ENCODE measurements at places on chromosomes 2 and 18.

DNA sequence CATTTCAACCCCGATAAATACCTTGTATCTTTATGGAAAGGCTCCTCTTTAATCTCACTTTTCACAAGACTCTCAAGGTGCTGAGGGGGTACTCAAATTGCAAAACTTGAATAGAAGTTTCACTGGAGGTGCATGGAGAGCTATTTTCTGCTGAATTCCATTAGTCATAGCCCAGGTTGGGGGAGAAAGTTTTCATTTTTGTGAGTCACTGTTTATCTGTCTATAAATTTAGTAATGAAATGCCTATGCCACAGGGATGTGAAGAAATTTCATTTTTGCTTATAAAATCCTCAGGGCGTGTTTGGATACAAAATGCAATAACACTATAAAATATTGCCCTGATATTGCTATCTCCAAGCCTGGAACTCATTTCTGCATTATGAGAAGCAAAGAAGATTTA lies 346.3 kb downstream of the LRATD1 start:
- DNase-seq = no peak

- DNase-seq = no peak
Observed at GRCh38 chr18:2154278-2154677, 417.0 kb downstream of the METTL4 start.

GRCh38 chr2:233466991-233467603 lies 99.5 kb downstream of the USP40 start:
- no peak for DNase-seq

DNA sequence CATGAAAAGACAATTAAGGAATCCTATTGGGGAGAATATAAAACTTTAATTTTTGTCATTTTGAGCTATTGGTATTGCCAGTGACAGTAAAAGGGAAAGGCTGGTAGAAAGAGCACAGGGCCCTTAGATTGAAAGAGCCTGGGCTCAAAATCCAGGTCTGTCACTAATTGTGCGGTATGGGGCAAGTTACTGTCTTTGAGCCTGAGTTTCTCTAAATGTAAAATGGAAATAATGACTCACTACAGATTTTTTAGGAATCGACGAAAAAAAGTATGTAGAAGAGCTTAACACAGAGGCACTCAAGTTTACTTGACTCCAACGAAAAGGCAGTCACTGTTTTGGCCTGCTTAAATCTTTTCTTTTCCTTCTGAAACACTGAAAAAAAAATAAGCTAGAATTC lies 7.0 kb downstream of the NDUFV2 start:
- no peak for DNase-seq

GRCh38 chr18:998936-999335 lies 94.3 kb downstream of the ADCYAP1 start:
- no peak for DNase-seq

GRCh38 chr2:985317-985898 lies 34.8 kb downstream of the SNTG2 start:
- DNase-seq = no peak

DNA sequence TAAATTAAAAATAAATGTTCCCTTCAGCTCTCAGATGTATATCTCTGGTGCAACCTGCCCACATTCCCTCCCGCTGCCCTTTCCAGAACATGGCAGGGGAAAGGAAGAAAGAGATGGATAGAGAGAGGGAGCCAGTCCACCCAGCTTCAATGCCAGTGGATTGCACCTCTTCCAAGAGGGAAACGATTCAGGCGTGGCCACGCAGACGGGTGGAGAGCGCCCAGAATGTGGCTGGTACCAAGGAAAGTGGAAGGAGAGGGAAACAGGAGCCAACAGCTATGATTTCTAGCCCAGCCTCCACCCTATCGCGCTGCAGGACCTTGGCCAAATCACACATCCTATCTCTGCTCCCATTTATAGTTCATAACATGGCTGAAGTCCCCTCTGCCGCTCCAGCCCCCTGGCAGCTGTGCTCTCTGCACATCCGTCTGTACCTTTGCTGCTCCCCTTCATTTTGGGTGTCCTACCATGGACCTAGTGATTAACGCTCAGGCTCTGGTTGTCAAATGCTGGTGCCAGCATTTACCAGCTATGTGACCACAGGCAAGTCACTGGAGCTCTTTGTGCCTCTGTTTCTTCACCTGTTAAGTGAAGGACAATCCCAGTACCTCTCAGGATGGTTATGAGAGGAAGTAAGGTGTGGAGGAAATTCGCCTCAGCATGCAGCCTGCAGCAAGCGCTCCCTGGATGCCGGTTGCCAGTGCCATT lies 66.5 kb downstream of the SFXN5 start:
- DNase-seq = no peak

GRCh38 chr2:117557626-117558025 lies 256.9 kb upstream of the DDX18 start:
- DNase-seq = peak; percentile 9

DNA sequence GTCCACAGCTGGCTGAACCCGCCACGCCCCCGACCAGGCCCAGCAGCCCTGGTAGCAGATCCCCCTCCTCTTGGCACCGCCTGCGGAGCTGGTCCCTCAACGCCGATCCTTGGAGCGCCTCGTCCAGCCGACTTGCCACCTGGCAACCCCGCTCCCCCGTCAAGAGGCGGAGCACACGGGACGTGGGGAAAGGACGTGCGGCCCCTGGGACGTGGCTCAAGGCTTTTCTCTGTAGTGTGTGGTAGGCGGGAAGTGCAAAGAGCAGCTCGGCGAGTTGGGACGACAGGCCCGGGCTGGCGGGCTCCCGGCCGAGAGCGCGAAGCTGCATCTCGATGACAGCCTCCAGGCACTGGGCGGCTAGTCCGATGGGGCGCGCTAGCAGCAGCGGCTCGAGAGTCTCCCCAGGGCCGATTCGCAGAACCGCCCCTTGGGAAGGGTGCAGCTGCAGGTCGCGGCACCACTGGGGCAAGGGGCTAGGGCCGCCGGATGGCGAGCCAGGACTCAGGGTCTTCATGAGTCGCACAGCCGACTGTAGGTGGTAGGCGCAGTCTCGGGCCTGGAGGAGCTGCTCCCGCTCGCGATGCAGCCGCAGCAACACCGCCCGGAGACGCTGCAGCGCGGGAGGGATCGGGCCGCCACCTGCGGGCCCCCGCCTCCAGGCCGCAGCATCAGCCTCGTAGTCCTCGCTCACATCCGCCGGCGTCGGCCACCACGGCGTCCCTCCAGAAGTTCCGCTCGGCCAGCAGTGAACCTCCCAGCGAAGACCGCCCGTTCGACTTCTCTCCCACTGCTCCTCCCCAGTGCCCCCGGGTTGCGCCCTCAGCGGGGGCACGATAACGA lies 617 bp downstream of the CCDC142 start:
- DNase-seq = peak; percentile 86

GRCh38 chr2:71070294-71071093 lies 2.0 kb downstream of the NAGK start:
- peak; percentile 54 for DNase-seq

DNA sequence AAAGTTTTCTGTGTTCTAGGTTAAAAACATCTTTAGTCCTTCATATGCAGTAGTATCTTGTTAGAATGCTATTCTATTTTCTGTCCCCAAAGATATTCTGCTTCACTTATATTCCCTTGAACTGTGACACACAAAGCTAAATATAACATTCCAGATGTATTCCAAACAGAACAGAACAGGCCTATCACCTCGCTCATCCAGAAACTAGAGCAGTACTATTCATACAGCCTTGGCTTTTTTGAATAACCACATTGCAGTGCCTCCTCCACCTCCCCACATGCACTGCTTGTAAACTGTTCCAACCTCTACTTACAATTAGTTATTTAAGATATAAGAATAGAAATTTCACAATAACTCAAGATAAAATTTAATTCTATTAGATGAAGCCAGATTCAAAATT lies 196.8 kb downstream of the EXOC6B start:
- no peak for DNase-seq

- no peak for DNase-seq
Observed at GRCh38 chr2:239392688-239393387, 8.0 kb downstream of the HDAC4 start.

GRCh38 chr2:235002198-235003095 lies 50.6 kb downstream of the SH3BP4 start:
- peak; percentile 12 for DNase-seq

- no peak for DNase-seq
Observed at GRCh38 chr2:152497481-152498052, 162.6 kb downstream of the FMNL2 start.

DNA sequence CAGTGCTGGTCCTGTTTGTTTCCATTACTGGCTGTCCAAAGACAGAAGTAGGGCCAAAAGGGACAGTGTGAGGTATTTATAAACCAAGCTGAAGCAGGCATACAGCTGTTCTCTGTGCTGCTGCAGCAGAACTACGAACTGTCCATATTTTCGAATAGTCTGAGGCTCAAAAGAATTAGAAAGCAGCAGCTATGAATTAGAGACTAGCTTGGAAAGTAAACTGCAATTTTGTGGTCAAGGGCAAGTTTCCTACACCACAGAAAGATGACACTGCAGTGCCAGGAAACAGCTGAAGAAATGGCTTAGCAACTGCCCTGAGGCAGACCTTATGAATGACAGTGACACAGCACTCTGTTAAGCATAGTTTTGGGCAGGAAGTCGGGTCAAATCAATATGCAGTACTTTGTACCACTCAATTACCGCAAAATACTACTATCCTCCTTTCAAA lies 125.3 kb downstream of the TMEM131 start:
- peak; percentile 94 for DNase-seq

DNA sequence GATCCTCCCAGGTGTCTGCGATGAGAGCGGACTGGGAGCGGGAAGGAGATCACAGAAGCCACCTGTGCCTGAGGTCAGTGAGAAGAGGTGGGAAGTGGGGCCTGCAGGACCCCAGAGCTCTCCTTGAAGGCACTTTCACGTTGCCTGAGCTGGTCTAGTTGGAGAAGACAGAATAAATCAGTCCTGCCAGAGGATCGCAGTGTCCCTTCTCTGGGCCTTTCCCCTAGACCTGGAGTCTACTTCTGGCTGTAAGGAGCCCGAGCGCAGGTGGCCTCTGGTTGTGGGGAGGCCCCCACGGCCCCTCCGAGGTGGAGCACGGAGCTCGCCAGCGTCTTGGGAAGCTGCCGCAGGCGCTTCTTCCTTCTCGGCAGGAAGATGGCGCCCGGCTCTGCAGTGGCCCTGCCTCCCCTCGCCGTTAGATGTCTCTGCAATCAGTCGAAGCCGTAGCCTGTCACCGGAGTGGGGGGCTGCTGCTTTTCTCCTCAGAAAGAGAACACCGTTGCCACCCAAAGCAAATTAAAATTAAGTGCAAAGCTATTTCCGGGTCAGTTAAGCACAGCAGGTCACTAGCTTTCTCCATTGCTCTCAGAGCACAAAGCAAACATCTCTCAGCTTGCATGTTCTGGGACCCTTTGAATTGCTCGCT lies 212.0 kb upstream of the MYT1L start:
- no peak for DNase-seq

DNA sequence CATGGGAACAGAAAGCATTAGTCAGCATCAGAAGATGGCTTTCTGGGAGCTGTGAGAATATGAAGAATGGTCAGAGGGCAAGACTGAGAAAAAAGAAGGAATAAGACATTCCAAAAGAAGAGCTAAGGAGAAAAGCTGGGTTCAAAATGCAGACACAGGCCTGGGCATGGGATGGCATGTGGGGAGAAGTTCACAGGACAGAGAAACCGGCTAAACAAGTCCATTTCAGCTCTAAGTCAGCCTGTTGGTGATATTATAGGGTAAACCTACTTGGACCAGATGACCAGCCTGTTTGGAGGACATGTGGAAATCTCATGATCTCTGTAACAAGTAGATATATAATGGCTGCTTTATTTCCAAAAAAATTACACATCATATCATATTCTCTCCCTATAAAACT lies 91.7 kb upstream of the MEIS1 start:
- no peak for DNase-seq

- DNase-seq = no peak
Observed at GRCh38 chr2:150341982-150342680, 145.3 kb downstream of the RND3 start.

GRCh38 chr2:28291811-28292440 lies 100.7 kb upstream of the FOSL2 start:
- no peak for DNase-seq

DNA sequence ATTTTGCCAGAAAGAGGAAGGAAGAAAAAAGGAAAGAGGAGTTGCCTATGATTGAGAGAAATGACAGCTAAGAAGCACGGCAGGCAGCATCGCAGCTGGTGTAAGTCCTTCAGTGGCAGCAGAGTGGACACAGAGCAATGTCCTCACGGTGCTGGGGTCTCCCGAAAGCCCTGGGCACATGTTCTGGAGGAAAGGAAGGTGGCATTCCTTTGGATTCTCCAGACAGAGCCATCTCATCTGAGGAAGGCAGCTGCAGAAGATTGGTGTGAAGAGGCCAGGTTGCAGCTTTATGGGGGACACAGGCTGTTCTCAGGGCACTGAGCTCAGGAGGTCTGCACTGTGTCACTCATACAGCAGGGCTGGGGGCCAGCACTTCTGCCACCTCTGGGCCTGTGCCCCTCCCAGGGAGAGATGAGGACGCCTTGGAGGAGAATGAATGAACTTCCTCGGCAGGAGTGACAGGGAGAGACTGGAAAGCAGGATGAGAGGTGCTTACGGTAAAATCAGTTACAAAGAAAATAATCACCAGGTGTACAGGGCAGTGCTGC lies 252.0 kb upstream of the MYT1L start:
- DNase-seq = no peak

DNA sequence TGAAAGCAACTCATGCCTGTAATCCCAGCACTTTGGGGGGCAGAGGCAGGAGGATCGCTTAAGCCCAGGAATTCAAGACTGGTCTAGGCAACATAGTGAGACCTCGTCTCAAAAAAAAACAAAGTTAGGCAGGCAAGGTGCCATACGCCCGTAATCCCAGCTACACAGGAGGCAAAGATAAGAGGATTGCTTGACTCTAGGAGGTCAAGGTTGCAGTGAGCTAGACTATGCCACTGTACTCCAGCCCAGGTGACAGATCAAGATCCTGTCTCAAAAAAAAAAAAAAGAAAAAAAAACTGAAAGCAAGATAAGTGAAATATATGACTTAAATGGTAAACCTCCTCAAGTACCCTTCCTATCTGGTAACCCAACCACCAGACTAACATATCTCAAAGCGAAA lies 59.8 kb downstream of the USP34 start:
- no peak for DNase-seq

- DNase-seq = no peak
Observed at GRCh38 chr2:216808805-216809425, 50.9 kb downstream of the TNP1 start.

DNA sequence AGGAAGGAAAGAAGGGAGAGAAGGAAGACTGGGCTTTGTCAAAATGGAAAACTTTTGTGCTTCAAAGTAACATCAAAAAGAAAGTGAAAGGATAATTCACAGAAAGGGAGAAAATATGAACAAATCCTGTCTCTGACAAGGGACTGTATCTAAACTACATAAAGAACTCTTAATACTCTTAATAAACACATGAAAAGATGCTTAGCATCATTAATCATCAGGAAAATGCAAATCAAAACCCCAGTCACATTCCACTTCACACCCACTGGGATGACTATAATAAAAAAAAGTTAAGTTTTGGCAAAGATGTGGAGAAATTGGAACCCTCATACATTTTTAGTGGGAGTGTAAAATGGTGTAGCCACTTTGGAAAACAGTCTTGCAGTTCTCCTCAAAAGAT lies 11.8 kb upstream of the ZFP36L2 start:
- DNase-seq = no peak

- peak; percentile 80 for DNase-seq
Observed at GRCh38 chr2:197307236-197307932, 3.2 kb downstream of the ANKRD44 start.

All from NB4 (cell line).